ENCODE measurements at places on chromosomes 1 and 21.

- no peak for DNase-seq
These were observed 6.7 kb upstream of the ABCG1 start for GRCh38 chr21:42212266-42212665.

- no peak for DNase-seq
These were observed 479.5 kb downstream of the PLPP3 start for GRCh38 chr1:56099766-56100265.

DNA sequence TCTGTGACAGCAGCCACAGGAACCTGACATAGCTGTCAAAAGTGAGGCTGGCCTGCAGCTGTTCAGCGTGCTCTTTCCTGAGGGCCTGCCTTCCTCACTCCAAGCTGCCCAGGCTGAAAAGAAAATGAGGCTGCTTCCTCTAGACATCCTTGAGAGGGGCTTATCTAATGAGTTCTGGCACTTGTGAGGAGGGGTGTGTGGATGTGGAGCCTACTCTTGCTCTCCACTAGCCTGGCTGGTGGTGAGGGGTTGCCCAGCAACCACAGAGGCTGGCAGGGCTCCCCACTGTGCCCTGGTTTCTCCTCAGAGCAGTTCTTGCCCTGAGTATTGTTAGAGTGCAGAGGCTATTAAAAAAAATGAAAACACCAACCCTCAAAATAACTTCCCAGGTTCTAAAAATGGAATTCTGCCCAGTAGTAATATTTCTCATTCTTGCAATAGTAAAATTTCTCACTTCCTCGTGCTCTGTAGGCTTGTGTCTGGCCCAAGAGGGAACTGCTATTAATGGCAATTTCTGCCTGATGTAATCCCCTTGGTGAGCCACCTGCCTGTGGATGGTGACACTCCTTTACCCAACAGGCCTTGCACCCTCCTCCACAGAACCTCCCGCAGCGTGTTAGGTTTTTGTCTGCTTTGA, 52.6 kb upstream of the EPS8L3 start:
- DNase-seq = no peak

GRCh38 chr1:20184997-20185833, 681 bp upstream of the UBXN10 start:
- peak; percentile 77 for DNase-seq

GRCh38 chr1:245604979-245605378, 450.2 kb downstream of the KIF26B start:
- DNase-seq = no peak

DNA sequence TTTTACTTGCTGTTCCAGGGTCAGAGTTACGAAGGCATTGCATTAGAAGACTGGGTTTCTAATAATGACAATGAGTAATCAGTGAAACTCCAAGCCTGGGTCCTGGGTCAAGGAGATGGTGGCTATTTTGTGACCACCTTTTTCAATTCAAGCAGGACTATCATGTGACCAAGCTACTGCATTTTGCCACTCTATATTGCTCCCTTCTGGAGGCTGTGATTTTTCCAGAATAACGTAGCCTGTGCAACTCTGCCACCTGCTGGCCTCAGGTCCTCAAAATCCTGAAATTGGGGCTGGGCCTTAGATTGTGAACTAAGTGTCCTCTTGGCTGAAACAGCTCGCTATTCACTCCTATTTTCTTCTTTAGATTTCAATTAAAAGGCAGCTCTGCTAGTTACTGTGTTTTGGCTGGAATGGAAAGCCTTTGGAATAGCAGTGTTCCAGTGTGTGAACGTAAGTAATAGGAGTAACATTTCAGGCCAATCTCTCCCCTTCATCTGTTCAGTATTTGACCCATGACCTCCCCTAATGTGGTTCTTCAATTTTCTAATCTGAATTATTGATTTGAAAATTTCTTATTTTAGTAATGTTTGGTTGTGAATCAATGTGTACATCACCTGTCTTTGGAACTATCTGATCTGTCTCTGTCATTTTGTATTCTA, 52.9 kb upstream of the CD46 start:
- peak; percentile 18 for DNase-seq

DNA sequence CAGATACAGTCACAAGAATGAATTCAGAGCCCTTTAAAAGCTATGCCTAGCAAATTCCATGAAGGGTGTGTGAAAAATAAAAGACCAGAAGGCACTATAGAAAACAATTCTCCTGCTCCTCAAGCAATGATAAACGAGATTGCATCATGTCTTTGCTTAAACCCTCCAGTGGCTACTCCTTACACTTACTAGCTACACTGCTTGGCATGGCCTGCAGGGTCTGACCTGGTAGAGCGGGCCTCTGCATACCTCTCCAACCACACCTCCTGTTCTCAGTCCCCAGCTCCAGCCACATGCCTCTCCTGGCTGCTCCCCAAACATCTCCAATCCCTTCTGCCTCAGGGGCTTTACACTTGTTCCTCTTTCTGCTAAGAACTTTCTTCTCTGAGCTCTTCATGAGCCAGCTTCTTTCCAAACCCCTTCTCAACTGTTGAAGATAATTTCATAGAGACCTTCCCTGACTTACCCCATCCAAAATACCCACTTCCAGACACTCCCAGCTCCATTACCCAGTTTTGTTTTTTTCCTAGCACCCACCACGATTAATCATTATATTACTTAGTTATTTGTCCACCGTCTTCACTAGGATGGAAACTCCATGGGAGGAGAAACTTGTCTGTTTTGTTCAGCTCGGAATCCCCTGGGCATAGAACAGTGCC, 11.2 kb upstream of the CREG1 start:
- no peak for DNase-seq

DNA sequence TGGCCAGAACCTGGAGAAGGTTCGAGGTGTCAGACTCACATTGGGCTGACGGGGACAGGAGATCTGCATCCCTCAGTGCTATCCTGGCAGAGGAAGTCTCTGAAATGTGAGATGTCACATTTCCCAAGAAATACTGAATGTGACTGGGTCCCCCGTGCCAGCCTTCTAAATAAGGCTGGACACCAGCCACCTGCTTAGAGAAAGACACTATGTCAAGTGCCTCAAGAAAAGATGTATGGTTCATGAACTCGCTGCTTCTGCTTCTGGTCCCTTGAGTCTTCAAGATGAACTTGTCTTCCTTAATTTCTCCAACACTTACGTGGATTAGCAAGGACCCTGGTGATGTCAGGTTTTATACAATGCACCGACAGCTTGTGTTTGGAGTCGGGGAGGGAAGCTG, 42.1 kb upstream of the FHAD1 start:
- DNase-seq = no peak

GRCh38 chr1:36689992-36690391, 207.3 kb upstream of the CSF3R start:
- no peak for DNase-seq

- DNase-seq = no peak
These were observed 193.8 kb downstream of the HS2ST1 start for GRCh38 chr1:87108228-87108627.

GRCh38 chr21:14739590-14739989, 193.5 kb upstream of the SAMSN1 start:
- DNase-seq = no peak

- DNase-seq = no peak
These were observed 39.9 kb downstream of the ACP6 start for GRCh38 chr1:147630447-147630846.

DNA sequence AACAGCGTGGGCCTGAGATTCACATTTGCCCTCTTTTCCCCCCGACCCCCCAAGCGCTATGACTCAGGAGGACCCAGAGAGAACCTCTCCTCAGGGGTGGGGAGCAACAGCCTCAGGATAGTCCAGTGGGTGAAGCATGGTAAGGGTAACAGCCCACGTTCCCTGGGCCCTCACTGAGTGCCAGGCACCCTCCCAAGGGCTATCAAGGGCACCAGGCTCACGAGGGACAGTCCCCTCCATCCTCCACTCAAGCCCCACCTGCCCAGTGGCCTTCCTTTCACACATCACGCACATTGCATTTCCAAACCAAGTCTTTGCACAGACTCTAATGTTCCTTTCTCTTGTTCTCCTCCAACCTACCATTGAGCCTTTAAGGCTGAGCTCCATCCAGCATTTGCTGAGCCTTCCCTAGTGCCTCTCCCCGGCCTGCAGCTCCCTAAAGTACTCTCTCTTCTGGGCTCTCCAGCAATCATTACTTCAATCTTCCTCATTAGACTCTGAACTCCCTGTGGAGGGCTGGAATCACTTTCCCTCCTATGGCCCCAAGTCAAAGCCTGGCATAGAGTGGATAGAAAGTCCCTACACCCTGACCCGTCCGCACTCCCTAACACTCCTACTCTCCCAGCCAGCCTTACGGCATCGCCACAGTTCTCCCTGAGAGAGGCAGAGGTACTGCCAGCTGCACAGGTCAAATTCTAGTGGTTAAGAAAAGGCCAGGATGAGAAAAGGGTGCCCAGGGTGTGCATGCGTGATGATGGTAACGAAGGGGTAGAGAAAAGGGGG, 1.0 kb downstream of the AKR7A2 start:
- no peak for DNase-seq

- DNase-seq = peak; percentile 50
These were observed 45.3 kb upstream of the ARHGEF10L start for GRCh38 chr1:17494114-17494729.

GRCh38 chr1:52436817-52437216, 32.4 kb downstream of the PRPF38A start:
- DNase-seq = no peak

DNA sequence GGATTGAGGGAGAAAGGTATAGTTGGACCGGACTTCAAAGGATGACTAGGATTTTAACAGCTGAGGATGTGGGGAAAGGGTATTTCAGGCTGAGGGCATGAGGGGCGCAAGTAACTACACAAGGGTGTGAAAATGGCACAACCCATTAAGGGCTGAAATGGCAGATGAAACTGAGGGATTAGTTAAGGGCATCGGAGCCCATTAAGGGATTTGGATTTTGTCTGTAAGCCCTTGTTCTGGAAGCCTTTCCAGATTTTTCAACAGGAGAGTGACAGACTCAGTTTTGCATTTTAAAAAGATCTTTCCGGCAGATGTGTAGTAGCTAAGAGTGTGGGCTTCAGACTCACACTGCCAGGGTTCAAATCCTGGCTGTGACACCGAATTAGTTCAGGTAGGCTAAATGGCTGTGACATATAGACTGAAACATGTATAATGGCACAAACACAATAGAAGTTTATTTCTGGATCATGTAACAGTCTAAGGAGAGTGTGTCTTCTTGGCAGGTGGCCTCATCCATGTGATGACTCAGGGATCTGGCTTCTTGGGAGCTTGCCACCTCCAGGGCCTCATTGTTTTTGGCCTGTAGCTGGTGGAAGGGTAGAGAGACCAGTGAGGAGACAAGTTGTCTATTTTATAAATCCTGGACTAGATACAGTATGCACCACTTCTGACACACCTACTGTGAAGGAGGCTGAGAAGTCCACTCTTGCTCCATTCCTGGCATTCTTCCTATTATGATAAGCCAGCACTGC, 49.6 kb downstream of the UBE2T start:
- DNase-seq = no peak

GRCh38 chr1:28983509-28984310, 69.3 kb downstream of the EPB41 start:
- peak; percentile 11 for DNase-seq

- no peak for DNase-seq
These were observed 50.4 kb upstream of the HNRNPU start for GRCh38 chr1:244914761-244915160.

- no peak for DNase-seq
These were observed 14.0 kb downstream of the A3GALT2 start for GRCh38 chr1:33306653-33307493.

GRCh38 chr1:162704673-162705424, 72.6 kb downstream of the DDR2 start:
- DNase-seq = no peak

GRCh38 chr21:44530903-44531605, 8.9 kb downstream of the KRTAP10-1 start:
- DNase-seq = no peak

All from CD4-positive, alpha-beta T cell treated with Interleukin-12 subunit alpha and Interleukin-12 subunit beta, for 1 hour (primary cell).